CD4-positive, CD25-positive, alpha-beta regulatory T cell (primary cell): ENCODE measurements at places on chromosomes 2 and 18. TPM values are rescaled to one million over a fixed set of nuclear protein-coding genes. Genes with fewer than 3 reads are reported as not detected.

- H3K4me3 ChIP-seq = no peak overlapping the region
- no peak for DNase-seq
- no peaks in the 10 kb centered on the region for H3K4me1 ChIP-seq
- H3K36me3 ChIP-seq = no peaks in the 10 kb centered on the region
- no peak overlapping the region for H3K27ac ChIP-seq
- no peaks in the 10 kb centered on the region for H3K27me3 ChIP-seq
Measured at GRCh38 chr2:29528891-29529520, 392.4 kb downstream of the ALK start.

DNA sequence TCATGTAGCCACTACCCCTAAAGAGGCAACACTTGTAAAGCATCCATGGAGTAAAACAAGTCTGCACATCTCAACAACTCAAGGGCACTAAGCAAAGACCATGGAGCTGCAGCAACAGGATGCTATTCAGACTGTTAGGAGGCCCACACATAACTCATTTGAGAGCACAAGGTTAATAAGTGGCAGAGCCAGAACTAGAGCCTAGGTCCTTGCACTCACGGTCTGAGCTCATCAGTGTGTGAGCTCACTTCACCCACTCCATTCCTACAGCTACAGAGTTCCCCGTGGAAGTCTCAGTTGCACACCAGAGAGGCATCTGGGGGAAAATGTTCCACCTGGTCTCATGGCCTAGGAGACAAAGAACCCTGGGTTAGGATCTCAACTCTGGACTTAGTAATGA lies 35.0 kb downstream of the TTC32 start:
- no peak overlapping the region for H3K27ac ChIP-seq
- no peaks in the 10 kb centered on the region for H3K27me3 ChIP-seq
- peaks cover 29% of the 10 kb centered on the region for H3K4me1 ChIP-seq
- no peaks in the 10 kb centered on the region for H3K36me3 ChIP-seq

- DNase-seq = no peak
- H3K27me3 ChIP-seq = peaks cover 46% of the 10 kb centered on the region
- no peak overlapping the region for H3K27ac ChIP-seq
- H3K4me1 ChIP-seq = peaks cover 24% of the 10 kb centered on the region
- no peaks in the 10 kb centered on the region for H3K36me3 ChIP-seq
Measured at GRCh38 chr18:25349131-25349925, 2.6 kb downstream of the ZNF521 start.

GRCh38 chr2:197011801-197012641 lies 85.5 kb upstream of the PGAP1 start:
- H3K27me3 ChIP-seq = no peaks in the 10 kb centered on the region
- no peak overlapping the region for H3K4me3 ChIP-seq
- H3K4me1 ChIP-seq = no peaks in the 10 kb centered on the region
- DNase-seq = peak; percentile 57
- peaks cover 80% of the 10 kb centered on the region for H3K36me3 ChIP-seq
- H3K27ac ChIP-seq = no peak overlapping the region

The INSIG2 gene
- total RNA-seq = 11.3 TPM

- no peaks in the 10 kb centered on the region for H3K4me1 ChIP-seq
- no peak for DNase-seq
- peaks cover 2% of the 10 kb centered on the region for H3K27me3 ChIP-seq
- H3K36me3 ChIP-seq = no peaks in the 10 kb centered on the region
- H3K27ac ChIP-seq = no peak overlapping the region
Measured at GRCh38 chr2:2926009-2926857, 451.4 kb downstream of the EIPR1 start.

GRCh38 chr2:16142383-16143361 lies 202.3 kb downstream of the MYCN start:
- DNase-seq = peak; percentile 52
- no peak overlapping the region for H3K27ac ChIP-seq
- no peak overlapping the region for H3K4me3 ChIP-seq
- no peaks in the 10 kb centered on the region for H3K4me1 ChIP-seq
- no peaks in the 10 kb centered on the region for H3K36me3 ChIP-seq

The HOXD3 gene
- total RNA-seq = not detected

DNA sequence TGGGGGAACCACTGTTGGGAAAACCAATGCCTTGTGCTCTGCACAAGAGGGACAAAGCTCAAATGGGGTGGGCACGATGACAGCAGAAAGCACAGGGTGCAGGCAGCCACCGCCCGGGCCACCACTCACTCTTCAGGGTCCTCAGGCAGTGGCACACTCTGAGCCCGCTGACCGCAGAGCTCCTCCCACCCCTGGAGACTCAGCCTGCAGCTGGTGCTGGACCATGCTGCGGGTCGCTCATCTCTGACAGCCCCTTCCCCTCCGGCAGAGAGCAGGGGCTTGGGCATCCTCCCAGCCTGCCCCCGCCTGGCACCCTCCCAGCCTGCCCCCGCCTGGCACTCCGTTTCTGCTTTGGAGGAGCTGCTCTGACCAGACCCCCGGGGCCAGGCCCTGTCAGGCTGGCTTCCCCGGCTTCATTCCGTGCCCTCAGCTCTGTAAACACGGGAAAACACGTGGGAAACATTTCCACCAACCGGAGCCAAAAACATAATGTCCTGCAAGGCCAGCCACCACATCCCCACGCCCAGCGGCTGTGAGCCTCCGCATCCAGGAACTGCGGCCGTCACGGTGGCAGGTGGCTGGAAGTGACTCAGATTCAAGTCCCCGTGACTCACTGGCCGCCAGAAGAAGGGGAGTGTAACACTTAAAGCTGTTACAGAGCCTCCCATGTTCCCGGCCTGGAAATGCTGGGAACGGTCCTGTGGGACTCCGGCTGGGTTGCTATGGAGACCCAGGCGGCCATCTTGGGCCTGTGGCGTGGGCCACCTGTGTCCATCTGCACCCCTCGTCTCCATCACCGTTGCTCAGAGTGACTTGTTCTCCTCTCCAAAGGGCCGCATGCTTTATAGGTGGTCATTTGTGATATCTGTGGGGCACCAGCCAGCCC lies 6.8 kb upstream of the SNED1 start:
- H3K27me3 ChIP-seq = no peaks in the 10 kb centered on the region
- no peak for DNase-seq
- H3K27ac ChIP-seq = no peak overlapping the region
- H3K4me3 ChIP-seq = no peak overlapping the region

GRCh38 chr2:24922556-24922955 lies 2.5 kb upstream of the ADCY3 start:
- H3K36me3 ChIP-seq = no peaks in the 10 kb centered on the region
- peaks cover 39% of the 10 kb centered on the region for H3K4me1 ChIP-seq
- DNase-seq = no peak

DNA sequence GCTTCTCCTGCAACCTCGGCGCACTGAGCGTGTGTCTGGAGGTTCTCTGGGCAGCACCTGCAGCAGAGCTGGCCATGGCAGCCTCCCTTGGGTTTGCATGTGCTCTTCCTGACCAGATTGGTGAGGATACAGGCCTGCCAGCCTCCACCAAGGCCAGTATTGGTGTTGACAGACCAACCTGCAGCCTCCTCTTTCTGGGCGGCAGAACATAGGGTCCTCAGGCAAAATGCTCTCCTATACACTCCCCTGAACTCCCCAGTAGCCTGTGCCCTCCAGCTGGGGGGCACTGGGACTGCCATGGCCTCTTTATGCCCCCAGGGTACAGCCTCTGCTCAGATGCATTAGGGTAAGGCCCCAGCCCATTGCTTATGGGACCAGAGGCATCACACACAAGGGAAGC lies 131.9 kb upstream of the SPRED2 start:
- DNase-seq = no peak

DNA sequence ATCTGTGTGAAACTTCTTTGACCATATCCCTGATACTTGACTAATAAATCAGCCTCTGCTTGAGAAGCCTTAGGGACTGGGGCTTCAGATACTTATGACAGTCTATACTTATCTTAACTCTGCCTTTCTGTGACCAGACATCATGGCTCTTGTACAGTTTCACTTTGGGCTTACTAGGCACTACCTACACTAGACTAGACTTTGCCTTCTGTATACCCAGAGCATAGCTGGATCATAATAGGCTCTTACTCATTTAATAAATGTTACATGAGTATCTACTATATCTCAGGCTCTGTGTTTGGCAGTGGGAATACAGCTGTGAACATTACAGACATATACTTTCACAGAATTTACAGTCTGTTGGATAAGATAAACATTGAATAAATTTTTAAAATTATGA lies 9.0 kb downstream of the UGP2 start:
- no peaks in the 10 kb centered on the region for H3K36me3 ChIP-seq
- H3K27ac ChIP-seq = peak overlapping the region; percentile 92
- H3K27me3 ChIP-seq = no peaks in the 10 kb centered on the region
- H3K4me1 ChIP-seq = peaks cover 80% of the 10 kb centered on the region
- peak overlapping the region; percentile 29 for H3K4me3 ChIP-seq

GRCh38 chr2:20135631-20136050 lies 84.2 kb upstream of the LAPTM4A start:
- no peak overlapping the region for H3K27ac ChIP-seq
- peaks cover 2% of the 10 kb centered on the region for H3K27me3 ChIP-seq
- H3K36me3 ChIP-seq = no peaks in the 10 kb centered on the region
- no peaks in the 10 kb centered on the region for H3K4me1 ChIP-seq
- H3K4me3 ChIP-seq = no peak overlapping the region
- DNase-seq = no peak

- no peaks in the 10 kb centered on the region for H3K27me3 ChIP-seq
- no peak overlapping the region for H3K4me3 ChIP-seq
- no peak overlapping the region for H3K27ac ChIP-seq
- DNase-seq = no peak
- peaks cover 21% of the 10 kb centered on the region for H3K4me1 ChIP-seq
Measured at GRCh38 chr2:12421046-12421445, 295.7 kb upstream of the TRIB2 start.

The ATP6V1B1 gene
- not detected for total RNA-seq

- no peak overlapping the region for H3K4me3 ChIP-seq
- no peaks in the 10 kb centered on the region for H3K4me1 ChIP-seq
- no peak overlapping the region for H3K27ac ChIP-seq
- DNase-seq = no peak
Measured at GRCh38 chr2:55363636-55364035, 56.0 kb downstream of the CCDC88A start.

GRCh38 chr2:38591152-38591551 lies 11.6 kb downstream of the HNRNPLL start:
- H3K27me3 ChIP-seq = no peaks in the 10 kb centered on the region
- H3K27ac ChIP-seq = peak overlapping the region; percentile 53
- H3K4me3 ChIP-seq = peak overlapping the region; percentile 61

DNA sequence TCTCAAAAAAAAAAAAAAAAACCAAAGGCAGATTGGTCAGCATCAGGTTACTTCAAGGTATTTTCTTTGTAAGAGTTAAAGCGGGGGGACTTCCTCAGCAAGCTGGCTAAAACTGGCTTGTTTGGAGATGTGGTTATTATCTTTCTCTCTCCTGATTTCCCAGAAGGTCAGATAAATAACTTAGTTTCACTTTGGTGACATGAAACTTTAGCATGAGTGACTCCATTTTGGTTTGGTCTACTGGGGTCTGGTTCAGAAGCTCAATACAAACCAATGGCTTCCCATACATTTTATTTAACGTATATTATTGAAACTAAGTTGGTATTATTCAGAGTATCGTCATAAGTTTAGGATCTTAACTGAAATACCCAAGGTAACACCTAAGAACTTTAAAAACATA lies 41.6 kb upstream of the AMMECR1L start:
- no peak for DNase-seq
- H3K27me3 ChIP-seq = no peaks in the 10 kb centered on the region
- H3K36me3 ChIP-seq = no peaks in the 10 kb centered on the region

The CRYGA gene
- total RNA-seq = not detected

GRCh38 chr2:152421521-152422370 lies 86.8 kb downstream of the FMNL2 start:
- H3K4me1 ChIP-seq = no peaks in the 10 kb centered on the region
- H3K36me3 ChIP-seq = no peaks in the 10 kb centered on the region
- DNase-seq = no peak
- H3K4me3 ChIP-seq = no peak overlapping the region
- peaks cover 4% of the 10 kb centered on the region for H3K27me3 ChIP-seq
- H3K27ac ChIP-seq = no peak overlapping the region

DNA sequence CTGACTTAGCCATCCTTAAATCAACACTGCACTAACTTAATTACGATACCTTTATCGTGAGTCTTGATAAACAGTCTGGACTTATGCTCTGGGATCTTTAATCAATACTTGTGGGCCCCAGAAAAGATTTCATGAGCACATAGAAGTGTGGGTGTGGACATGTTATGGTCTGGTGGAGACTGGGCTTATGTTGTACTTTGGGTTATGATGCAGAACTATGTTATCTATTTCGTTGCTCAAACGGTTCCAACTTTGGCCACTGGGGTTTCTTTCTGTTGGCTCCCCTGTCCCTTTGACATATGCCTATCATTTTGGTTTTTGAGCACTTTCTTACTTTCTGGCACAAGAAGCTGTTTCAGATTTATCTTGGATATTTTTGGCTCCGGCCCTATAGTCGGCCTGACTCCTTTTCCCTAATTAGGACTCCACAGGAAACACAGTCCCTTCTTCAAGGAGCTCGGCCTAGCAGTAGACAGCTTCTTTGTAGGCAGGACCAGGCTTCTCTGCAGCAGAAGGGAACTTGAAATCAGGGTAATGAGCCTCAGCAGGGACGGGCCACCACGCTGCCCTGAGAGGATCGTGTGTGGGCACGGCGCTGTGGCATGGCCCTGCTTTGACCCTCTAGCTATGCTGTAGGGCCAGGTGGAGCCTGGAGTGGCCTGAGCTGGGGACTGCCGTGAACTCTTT lies 54.6 kb upstream of the TXNDC2 start:
- no peaks in the 10 kb centered on the region for H3K36me3 ChIP-seq
- no peaks in the 10 kb centered on the region for H3K27me3 ChIP-seq
- H3K27ac ChIP-seq = no peak overlapping the region

DNA sequence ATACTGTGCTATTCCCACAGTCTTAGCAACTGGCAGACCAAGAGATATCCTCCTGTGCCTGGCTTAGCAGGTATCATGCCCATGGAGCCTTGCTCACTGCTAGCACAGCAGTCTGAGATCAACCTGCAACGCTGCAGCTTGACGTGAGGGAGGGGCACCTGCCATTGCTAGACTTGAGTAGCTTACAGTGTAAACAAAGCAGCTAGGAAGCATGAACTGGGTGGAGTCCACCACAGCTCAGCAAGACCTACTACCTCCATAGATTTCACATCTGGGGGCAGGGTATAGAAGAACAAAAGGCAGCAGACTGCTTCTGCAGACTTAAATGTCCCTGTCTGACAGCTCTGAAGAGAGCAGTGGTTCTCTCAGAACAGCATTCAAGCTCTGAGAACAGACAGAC lies 74.8 kb downstream of the AKAIN1 start:
- peaks cover 2% of the 10 kb centered on the region for H3K27me3 ChIP-seq
- H3K27ac ChIP-seq = no peak overlapping the region
- no peaks in the 10 kb centered on the region for H3K4me1 ChIP-seq
- no peak for DNase-seq
- H3K4me3 ChIP-seq = no peak overlapping the region

GRCh38 chr18:49491534-49491856 lies 4.5 kb upstream of the C18orf32 start:
- H3K27me3 ChIP-seq = no peaks in the 10 kb centered on the region
- no peak for DNase-seq
- peaks cover 40% of the 10 kb centered on the region for H3K36me3 ChIP-seq

- no peak overlapping the region for H3K27ac ChIP-seq
- H3K4me1 ChIP-seq = no peaks in the 10 kb centered on the region
- H3K27me3 ChIP-seq = no peaks in the 10 kb centered on the region
- no peak for DNase-seq
- H3K36me3 ChIP-seq = no peaks in the 10 kb centered on the region
Measured at GRCh38 chr18:11308499-11308898, 159.1 kb upstream of the PIEZO2 start.

GRCh38 chr2:213253162-213253561 lies 31.1 kb upstream of the SPAG16 start:
- H3K36me3 ChIP-seq = no peaks in the 10 kb centered on the region
- no peaks in the 10 kb centered on the region for H3K27me3 ChIP-seq
- H3K4me1 ChIP-seq = peaks cover 3% of the 10 kb centered on the region
- H3K4me3 ChIP-seq = no peak overlapping the region
- DNase-seq = no peak

The UNC80 gene
- total RNA-seq = not detected

- H3K36me3 ChIP-seq = no peaks in the 10 kb centered on the region
- no peaks in the 10 kb centered on the region for H3K27me3 ChIP-seq
- no peak overlapping the region for H3K27ac ChIP-seq
Measured at GRCh38 chr2:101047774-101048173, 45.7 kb downstream of the RPL31 start.
